ENCODE measurements at places on chromosomes 6 and 20.

DNA sequence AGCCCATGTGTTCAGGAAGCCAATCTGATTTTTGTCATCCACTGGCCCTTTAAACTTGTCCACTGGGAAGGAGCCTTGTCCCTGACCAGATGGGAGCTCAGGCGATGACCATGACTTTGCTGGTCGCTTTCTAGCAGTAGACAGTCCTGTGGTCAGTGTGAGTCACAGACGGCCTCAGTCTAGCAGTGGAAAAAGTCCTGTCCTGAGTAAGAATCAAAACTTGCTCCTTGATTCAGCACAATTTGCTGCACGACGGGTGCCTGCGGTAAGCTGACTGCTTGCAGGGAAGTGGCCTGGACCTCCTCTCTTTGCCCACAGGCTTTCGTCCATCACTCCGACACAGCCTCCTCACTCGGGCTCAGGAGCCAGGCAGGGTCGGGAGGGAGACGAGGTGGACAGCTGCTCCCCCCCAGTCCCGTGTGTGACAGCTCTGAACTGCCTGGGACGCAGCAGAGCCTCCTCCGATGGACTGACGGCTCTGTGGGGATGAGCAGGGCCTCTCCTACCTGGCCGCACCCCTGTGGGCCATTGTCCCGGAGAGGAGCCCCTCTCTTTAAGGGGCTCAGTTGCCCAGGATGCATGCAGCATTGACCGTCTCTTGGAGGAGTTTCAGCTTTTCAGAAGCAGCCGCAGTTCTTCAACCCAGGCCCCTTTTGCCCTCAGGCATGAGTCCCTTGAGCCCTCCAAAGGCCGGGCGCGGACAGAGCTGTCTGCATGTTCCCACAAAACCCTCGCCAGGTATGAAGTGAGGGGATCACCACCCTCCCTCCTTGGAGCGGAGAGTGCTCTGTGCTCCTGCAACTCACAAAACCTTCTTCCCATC is 209.2 kb downstream of the ANKRD60 start:
- DNase-seq: no peak

DNA sequence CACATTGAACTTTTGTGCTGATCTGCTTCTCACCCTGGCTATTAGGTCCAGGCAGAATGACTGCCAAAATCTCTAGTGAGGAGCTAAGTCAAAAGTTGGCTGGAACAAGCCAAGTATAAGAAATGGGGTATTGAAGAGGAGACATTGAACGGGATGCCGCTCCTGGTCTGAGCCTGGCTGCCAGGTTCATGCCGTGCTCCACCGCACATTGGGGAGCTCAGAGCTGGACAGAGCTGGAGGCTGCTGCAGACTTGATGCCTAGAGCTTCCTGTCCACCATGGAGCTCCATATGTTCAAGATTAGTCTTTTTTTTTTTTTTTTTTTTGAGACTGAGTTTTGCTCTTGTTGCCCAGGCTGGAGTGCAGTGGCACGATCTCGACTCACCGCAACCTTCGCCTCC is 4.1 kb upstream of the IFT52 start:
- DNase-seq: no peak

- no peak for DNase-seq
Measured at GRCh38 chr6:127917766-127918165, 16.9 kb upstream of the THEMIS start.

DNA sequence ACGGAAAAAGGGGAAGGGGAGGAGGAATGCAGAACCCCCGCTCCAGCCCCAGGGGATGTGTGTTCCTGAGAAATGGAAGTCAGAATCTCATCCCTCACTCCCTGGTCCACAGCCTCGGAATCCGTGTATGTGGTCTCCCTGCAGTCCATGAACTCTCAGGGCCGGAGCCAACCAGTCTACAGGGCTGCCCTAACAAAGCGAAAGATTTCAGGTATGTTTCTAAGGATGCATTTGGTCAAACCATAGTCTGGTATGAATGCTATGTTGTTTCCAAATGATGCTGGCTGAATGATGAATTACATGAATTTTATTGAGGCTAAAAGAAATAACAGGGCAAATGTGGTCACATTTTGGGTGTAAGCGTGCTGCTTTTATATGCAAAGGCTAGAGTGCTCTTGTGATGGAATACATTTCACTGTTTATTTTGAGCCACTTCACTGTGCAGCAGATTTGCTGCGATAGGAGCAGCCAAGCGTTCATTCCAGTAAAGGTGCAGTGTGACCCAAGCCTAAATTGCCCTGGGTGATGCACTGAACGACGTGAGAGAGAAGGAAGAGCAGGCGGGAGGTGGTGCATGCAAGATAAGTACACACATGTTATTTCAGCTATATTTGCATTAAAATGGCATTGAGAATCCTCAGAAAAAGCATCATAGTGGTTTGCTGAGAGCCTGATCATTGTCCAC is 52.4 kb downstream of the FNDC1 start:
- DNase-seq: no peak

DNA sequence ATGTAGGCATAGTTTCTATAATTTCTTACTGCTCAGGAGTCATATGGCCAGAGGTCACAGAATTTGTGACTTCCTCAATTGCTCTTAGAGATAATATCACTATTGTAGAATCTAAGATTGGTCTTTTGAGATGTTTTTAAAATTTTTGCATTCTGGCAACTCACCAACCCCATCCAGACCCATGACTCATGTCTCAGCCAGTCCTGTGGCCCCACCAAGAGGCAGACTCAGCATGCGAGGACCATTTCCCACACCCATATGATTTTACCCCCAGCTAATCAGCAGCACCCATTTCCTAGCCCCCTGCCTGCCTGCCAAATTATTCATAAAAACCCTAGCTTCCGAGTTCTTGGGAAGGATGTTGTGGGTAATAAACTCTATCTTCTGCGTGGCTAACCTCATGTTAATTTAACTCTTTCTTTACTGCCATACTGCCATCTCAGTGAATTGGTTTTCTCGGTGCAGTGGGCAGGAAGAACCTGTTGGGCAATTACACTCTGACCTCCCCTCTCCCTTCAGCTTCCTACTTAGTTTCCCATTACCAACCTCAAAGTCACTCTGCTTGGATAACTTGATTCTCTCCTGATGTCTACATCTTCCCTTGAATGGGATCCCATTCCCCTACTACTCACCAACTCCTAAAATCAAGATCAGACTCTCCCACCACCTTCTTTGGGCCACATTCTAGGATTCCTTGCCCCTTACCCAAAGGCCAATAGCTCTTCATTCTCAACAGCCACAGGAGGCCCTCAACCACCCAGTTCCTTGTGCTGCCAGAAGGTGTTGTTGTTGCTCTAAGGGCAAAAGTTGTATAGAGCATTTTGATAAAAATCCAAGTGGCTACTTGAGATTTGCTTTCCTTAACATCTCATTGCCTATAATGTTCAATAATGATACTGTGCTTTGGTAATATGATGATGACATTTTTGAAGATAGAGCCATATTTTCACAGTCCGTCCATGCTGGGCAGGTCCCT is 16.2 kb upstream of the IYD start:
- no peak for DNase-seq

- DNase-seq: no peak
Measured at GRCh38 chr20:21709535-21709904, 4.1 kb downstream of the PAX1 start.

DNA sequence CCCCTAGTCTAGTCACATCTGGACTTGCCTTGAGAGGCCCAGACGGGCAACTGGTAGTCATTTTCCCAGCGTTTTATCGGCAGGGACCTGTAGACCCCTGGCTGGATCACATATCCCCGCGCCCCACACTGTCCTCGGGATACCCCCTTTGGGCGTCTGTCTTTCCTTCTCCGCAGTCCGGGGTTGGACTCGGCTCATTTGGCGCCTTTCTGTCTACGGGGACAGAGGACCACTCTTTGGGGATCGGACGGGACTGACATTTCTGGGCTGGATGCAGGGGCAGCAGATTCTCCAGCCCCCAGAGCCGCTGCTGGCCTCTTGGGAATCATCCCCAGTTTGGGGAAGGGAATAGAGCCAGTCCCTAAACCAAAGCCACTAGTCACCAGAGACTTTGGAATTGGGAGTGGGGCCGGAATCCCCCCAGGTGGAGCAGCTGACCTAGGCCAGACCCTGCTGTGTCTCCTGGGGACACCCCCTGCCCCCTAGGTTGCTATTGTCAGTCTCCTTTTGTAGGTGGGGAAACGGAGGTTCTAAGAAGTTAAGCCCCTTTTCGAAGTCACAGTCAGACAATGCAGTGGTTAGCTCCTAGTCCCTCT is 734 bp downstream of the FAM110A start:
- DNase-seq: no peak

DNA sequence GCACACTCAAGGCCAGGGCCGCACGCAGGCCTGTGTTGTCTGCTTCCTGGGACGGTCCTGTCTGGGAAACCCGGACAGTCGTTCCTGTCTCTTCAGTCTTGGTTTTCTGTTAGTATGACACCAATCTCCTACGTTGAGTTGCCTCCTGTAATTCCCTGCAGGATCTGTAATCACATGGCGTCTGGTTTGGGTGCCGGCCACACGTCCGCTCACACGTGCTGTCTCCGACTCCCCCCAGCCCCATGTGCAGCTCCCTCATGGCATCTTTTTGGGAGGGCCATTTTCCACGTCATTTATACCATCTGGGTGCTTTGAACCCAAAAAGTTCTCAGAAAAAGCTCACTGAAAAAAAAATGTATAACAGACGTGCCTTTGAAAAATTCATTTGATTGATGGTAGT is 23.2 kb downstream of the DLL1 start:
- DNase-seq: no peak

DNA sequence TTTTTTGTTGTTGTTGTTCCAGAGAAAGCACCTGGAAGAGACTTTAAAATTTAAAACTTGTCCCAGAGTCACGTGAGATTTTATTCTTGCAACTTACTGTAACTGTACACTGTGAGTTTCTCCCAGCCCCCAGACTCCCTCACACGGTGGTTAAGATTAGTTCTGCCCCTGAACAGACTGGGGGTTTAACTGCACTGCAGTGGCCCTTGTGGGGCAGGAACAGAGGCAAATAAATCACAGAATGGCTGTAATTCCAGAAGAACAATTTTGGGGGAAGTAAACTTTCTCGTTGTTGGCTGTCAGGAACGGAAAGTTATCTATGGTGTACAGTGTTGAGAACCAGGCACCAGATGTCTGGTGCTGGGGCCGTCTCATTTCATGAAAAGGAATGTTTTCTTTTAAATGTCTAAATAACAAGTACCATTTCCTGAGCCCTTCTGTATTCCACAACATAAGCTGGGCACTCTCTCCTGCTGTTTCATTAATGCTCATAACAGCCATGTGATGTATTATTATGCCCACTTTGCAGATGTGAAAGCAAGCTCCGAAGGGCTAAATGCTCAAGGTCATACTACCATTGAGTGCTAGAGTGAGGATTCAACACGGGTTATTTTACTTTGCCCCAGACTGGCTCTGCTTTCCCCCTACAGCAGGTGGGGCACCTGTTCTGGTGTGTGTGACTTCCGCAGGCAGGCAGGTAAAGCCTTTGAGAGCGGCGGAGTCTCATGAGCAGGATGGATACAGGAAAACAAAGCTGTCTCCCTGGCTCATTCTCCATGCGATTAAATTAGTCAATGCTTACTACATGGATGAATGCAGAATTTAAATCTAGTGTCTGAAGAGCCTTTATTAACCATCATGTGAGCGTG is 30.5 kb downstream of the CNKSR3 start:
- DNase-seq: no peak

GRCh38 chr6:134925800-134926199 is 24.1 kb downstream of the ALDH8A1 start:
- DNase-seq: peak; percentile 87

DNA sequence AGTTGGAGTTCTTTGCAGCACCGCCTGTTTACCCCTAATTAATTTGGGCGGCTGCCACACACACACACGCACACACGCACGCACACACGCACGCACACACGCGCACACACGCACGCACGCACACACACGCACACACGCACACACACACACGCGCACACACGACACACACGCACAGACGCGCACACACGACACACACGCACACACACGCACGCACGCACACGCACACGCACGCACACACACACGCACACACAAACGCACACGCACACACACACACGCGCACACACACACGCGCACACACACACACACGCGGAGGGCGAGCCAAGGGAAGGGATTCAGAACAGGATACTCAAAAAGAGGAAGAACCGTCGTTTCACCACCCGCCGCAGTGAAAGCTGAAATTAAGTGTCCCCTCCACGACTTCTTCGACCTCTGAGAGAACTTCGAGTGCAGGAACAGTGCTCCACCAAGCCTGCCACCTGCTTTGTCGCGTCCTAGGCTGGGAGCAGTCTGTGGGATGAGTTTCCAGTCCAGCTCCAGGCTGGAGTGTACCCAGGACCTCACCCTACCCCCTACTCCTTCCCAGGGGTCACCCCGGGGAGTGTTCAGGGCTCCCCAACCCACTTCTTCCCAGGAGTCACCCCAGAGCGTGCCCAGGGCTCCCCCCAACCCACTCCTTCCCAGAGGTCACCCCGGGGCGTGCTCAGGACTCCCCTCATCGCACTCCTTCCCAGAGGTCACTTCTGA is 1.1 kb downstream of the RNASET2 start:
- no peak for DNase-seq

DNA sequence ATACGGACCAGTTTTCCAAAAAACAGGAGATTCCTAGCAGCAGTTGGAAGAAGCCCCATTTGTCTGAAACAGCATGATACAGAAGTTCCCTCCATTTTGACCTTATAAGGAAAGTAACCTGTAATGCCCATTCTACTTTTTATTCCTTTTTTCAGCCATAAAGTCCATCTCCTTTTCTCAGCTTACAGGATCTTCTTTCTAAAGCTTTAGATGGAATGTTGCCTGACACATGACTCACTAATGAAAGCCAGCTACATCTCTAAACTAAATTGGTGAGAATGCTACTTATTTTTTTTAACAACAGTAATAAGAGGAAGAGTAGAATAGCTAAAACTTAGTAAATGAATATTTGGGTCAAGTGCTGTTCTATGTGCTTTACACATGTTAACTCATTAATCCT is 234.1 kb downstream of the CDH26 start:
- DNase-seq: no peak

DNA sequence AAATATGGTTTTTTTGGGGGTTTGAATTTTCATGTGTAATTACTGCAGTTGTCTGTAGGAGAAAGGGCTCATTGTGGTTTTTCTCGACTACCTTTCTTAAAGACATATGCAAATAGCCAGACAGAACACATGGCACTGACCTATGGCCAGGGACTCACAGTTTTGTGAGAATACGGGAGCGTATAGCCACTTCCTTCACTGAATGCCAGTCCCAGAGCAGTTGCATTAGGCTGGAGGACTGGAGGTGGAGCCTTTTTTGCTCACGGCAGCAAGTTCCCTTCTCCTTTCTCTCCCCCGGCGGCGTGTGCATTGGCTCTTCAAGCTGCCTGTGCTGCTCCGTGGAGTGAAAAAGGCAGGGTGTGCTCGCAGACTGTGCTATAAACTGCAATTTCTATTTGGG is 114.9 kb downstream of the AKAP7 start:
- DNase-seq: no peak

- DNase-seq: no peak
Measured at GRCh38 chr6:102355578-102355977, 962.1 kb downstream of the GRIK2 start.

GRCh38 chr20:59571151-59571550 is 33.2 kb upstream of the PHACTR3 start:
- no peak for DNase-seq

DNA sequence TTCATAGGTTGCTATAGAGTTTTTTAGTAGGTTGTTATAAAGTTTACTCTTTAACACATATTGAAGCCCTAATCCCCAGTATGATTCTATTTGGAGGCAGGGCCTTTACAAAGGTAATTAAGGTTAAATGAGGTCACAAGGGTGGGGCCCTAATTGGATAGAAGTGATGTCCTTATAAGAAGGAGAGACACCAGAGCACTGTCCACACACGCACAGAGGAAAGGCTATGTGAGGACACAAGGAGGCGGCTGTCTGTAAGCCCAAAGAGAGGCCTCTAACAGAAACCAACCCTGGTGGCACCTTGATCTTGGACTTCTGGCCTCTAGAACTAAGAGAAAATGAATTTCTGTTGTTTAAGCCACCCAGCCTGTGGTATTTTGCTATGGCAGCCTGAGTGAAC is 98.5 kb downstream of the GJA10 start:
- no peak for DNase-seq

Data from HCEC 1CT (cell line).